ENCODE measurements at places on chromosomes 4 and X.

GRCh38 chr4:163697121-163697520 lies 202.6 kb downstream of the TMA16 start:
- no peak for DNase-seq

DNA sequence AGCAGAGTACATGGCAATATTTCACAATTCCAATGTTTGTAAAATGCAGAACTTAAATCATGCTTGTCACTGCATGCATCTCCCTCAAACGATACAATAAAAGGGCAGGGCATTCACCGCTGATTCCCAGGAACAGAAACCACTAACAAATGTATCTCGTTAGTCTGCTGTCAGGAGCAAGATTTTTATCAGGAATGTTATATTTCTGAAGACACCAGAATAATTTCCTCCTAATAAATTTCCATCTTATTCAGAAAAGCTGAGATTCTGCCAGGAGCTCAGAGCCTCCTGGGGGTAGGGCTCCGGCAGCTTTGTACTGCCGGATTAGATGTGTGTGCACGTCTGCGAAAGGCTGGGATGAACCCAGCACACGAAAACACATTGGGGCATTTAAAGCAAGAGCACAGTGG lies 54.0 kb upstream of the LDB2 start:
- DNase-seq, result no peak

GRCh38 chr4:91471280-91471679 lies 832.5 kb upstream of the GRID2 start:
- DNase-seq, result no peak

DNA sequence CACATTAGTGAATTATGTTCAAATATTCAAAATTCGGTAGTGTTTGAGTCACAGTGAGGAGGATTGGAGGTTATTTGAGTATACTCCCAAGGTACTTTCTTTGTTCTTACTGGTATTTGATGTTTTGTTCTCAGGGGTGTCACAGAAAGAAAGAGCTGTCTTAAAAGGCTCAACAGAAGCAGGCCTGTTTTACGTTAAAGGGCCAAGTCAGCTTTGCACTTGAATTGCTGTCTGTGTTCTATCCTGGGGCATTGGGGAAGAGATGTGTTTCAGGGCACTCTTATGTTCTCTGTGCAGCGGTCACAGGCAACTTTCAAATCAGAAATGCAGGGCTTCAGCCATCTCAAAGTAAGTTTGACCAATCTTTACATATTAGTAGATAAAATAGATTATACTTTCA lies 1113.1 kb upstream of the LCORL start:
- DNase-seq, result no peak

DNA sequence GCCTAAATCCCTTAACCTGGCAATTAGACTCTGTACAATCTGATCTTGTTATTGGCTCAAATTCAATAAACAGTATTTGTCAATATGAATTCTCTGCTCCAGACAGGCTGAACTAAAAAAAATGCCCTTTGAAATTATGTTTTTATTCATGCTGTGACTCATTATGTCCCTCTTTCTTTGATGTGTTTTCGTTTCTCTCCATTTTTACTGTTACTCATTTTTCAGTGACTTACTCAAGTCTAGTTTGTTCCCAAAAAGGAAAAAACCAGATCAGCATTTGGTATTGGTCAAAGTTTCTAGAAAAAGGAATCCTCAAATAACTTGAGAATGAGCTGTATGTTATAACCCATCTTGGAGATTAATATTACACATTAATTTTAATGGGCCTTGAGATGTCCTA lies 40.4 kb downstream of the UNC5C start:
- no peak for DNase-seq

DNA sequence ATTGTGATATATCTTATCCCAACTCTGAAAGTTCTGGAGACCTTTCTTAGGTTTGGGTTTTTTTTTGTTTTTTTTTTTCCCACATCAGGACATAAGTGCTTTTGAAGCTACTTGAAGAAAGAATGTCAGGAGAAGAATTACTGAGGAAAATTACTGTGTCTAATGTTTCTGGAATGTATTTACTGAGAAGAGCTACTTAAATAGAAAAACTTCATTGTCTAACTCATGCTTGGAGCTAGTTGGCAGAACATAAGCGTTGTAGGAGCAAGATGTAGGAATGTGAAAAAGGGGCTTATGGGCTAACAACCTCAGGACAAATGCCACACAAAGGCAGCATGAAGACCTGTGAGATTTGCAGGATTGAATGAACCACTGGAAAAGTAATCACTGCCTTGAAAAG lies 166.6 kb upstream of the GLRA2 start:
- DNase-seq, result no peak

- no peak for DNase-seq
Observed at GRCh38 chr4:29541757-29542156, 1178.4 kb upstream of the PCDH7 start.

GRCh38 chr4:48633657-48634056 lies 143.6 kb downstream of the ZAR1 start:
- DNase-seq, result no peak

- no peak for DNase-seq
Observed at GRCh38 chrX:40988100-40988499, 97.1 kb upstream of the USP9X start.

GRCh38 chrX:68941385-68941952 lies 112.6 kb downstream of the EFNB1 start:
- no peak for DNase-seq

All from H54 (cell line).